Stimulated activated CD4-positive, alpha-beta T cell treated with anti-CD3 and anti-CD28 coated beads, Interleukin-1b, Interleukin-23, amount 100 ng/mL, for 48 hours (primary cell): ENCODE measurements at places on chromosomes 4 and X.

DNA sequence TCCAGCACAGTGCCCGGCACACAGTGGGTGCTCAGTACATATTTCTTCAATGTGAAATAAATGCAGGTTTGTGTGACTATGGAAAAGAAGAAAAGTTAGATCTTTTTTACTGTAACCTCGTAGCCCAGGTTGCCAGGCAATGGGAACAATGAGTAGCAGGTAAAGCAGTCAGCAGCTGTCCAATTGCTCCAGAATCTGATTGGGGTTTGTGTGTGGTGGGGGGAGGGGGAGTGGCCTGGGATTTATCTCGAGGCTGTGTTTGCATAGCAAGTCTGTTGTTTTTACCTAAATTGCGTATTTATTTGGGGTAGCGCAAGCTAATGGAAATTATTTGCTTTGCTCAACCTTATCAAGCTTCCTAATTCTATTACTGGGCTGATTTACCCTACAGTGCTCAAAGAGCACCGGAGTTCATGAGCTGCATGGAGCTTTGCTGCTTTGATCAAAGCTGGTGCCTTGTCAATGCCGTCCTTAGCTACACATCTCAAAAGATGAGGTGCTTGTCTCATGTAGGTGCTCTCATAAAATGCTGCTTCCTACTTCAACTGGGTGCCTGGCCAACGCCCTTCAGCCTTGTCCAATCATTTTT, 145.0 kb upstream of the DGKK start:
- no peak for DNase-seq

GRCh38 chrX:13994536-13995080, 35.1 kb downstream of the GEMIN8 start:
- DNase-seq = no peak

DNA sequence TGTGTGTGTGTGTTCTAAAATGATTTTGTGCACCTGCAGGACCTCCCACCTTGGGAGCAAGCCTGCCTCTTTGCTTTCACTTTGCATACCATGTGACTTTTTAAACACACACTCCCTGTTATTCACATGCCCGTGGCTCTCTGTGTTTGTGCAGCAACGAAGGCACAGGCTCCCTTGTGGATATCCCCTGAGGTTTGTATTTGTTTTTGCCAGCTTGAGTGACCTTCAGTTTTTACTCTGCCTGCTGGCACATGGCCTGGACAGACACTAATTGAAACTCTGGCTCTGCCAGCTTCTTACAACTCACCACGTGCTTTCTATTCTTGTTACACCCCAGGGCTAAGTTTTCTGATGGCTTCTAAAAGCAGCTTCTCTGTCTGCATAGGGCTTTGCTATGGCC, 885.8 kb downstream of the SH3BGRL start:
- DNase-seq = no peak

DNA sequence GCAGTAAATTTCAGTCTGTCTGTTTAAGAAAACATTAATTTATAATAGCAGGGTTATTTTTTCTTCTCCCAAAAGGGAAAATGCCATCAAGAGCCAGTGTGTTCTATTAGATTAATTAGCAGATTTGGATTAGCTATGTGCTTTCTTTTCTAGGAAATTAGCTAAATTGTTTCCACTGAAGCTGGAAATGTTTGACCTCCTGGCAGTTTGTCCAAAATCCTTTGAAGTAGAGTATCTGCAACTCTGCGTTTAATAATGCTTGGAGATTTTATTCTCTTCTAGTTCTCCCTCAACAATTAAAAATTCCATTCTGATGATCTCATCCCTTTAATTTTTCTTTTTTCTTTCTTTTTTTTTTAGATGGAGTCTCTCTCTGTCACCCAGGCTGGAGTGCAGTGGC, 27.1 kb upstream of the HOPX start:
- DNase-seq = no peak

- no peak for DNase-seq
Measured at GRCh38 chr4:188492886-188493285, 353.6 kb downstream of the TRIML1 start.

DNA sequence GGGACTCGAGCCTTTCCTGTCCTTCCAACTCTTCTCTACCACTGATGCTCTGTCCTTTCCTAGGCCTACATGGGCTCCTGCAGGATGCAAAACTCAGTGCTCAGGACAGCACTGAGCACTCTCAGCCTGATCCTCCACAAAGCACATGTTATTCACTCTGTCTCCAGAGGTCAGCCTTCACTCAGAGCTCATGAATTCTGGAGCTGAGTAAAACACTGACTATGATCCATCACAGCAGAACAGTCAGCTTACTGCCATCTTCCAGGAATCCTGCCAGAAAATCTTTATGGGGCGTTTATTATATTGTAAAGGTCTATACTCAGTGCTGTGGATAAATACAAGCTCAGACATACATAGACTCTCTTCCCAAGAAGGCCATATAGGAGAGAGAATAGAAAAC, 121.5 kb upstream of the CPEB2 start:
- DNase-seq = no peak
